Stimulated activated CD4-positive, alpha-beta T cell treated with anti-CD3 and anti-CD28 coated beads, Interleukin-12 subunit alpha, Interleukin-12 subunit beta, amount 100 ng/mL, for 48 hours (primary cell): ENCODE measurements at places on chromosomes 4 and X.

DNA sequence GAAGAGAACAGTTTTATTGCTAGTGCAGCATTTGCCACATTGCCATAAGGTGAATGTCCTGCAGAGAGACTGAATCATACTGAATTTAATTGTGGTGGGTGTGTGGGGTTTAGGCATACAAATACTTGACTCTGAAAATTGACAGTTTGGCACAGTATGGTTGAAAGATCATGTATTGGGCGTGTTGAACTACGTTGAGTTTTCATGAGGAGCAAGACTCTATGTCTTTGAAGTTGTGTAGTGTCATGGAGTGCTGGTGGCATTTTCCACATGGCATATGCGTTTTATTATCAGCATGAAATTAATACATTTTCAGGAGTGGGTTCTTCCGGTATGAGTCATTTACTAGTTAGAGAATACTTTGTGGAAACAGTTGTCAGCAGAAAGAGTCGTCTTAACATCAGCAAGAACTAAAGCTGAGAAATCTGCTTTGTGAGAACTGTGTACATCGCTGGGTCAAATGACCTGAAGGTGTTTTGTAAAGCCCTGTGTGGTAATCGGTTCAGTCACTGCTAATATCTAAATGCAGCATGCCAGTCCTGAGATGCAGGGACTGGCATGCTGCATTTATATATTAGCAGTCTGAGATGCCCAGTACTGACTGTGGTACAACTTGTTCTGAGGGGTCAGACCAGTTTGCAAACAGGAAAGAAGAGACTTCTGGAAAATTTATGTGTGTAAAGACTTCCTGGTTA is 50.3 kb downstream of the ARHGAP10 start:
- DNase-seq = no peak

GRCh38 chr4:145302725-145303124 is 122.3 kb upstream of the OTUD4 start:
- DNase-seq = no peak

DNA sequence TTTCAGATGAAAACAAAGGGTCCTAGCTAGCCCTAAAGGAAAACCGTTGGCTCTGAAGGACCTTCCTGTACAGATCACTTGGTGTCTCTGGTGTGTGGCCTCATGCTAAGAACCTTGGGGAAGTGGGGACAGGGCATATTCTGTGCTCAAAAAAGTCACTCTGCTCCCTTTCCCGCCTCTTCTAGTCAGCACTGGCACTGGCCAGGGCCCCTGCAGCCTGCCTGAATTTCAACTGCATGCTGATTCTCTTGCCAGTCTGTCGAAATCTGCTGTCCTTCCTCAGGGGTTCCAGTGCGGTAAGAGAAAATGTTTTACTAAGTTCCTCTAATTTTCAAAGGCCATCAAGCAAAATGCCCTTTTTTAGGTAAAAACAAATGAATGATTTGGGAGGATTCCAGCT is 3.4 kb downstream of the CYBB start:
- no peak for DNase-seq

DNA sequence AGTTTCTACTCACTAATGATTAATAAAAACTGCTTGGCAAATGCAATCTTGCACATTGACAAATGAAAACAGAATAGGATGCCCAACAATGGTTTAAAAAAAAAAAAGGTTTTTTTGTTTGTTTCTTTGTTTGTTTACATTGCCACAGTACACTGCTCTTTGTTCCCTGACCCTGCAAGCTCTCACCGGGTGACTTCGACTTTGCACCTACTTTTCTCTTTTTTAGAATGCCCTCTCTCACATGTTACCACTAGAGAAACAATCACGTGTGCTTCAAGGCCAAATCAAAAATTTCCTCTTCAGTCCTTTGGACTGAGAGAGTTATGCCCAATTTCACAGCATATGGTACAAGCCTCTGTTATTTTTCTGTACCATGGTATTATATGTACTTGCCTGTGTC is 101.5 kb downstream of the DMD start:
- no peak for DNase-seq

- DNase-seq = no peak
Measured at GRCh38 chrX:51182545-51182944, 150.1 kb upstream of the NUDT10 start.

DNA sequence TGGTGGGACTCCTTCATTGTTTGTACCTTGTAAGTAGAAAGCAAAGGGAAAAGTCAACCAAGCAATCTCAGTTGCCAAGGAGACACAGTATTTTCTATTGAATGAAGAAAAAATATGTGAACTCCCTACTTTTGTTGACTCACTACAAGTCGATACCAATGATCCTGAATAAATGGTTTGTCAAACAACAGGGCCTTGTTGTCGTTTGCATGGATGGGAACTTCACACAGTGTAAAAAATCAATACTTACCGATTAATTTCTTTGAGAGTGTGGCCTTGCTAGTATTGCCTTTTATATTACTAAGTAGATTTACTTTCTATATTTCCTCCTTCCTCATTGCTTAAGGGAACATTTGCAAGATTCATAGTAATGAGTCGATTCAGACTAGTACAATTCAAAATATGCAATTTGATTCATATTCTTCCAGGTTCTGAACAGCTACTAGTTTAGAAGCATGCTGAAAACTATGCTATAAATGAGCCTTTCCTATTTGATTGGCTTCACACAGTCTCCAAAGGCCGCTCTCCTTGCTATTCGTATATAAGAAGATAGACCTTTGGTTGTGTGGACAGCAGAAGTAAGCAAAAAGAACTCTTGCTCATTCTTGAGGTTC is 108.0 kb downstream of the ZNF330 start:
- no peak for DNase-seq

DNA sequence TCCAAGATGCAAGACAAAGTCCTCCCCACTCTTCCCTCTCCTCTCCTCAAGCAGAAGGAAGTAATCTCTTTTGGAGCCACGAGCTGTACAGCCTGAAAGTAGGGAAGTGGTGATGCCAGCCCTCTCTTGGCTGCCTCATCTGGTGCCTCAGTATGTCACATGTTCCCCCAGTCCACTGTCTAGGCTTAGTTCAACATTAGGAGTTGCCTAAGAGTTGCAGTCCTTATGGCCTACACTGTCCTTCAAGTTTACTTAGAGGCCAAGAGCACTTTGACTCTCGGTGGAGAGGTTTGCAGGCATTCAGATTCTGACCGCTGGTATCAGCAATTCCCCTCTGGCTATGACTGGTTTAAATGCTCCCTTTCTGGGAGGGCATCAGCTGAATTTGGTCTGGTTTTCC is 735.6 kb downstream of the GLUD2 start:
- no peak for DNase-seq
